H9 (cell line): ENCODE measurements at places on chromosomes 13 and 19. TPM values are rescaled to one million over a fixed set of nuclear protein-coding genes. Genes with fewer than 3 reads are reported as not detected.
A peak's percentile ranks its signal among the peaks of the same experiment; 100 is the strongest.

GRCh38 chr13:107076801-107077200, 508.9 kb upstream of the ARGLU1 start:
- H3K36me3 ChIP-seq = no peaks in the 10 kb centered on the region
- H3K27me3 ChIP-seq = no peaks in the 10 kb centered on the region
- H3K4me1 ChIP-seq = no peaks in the 10 kb centered on the region; the same call in 1 of the 2 replicates
- no peak overlapping the region for H3K4me3 ChIP-seq
- no peak overlapping the region for H3K27ac ChIP-seq
- DNase-seq = no peak

DNA sequence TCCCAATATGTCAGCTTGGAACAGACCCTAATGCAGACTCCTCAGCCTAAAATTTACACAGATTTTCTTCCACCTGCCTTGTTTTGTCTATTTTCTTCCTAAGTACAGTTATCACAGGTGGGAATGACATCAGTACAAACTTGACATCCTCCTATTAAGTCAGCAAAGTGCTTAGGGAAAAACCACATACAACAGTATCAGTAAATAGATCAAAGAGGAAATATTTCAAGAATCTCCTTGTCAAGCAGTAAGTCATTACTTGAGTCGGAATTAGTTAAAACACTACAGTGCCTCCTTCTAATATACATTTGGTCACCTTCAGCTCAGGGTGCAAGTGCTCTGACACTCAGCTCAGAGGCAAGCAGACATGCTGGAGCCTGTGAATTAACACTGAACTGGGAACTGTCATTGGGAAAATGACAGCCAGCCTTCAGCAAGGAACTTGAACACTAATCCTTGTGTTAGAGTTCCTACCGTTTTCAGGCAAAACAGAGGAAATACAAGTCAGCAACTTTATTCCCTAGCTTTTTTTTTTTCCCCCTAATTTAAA, 394.3 kb upstream of the HTR2A start:
- no peak overlapping the region for H3K4me3 ChIP-seq
- H3K27me3 ChIP-seq = no peaks in the 10 kb centered on the region
- no peaks in the 10 kb centered on the region for H3K4me1 ChIP-seq
- no peak overlapping the region for H3K27ac ChIP-seq

DNA sequence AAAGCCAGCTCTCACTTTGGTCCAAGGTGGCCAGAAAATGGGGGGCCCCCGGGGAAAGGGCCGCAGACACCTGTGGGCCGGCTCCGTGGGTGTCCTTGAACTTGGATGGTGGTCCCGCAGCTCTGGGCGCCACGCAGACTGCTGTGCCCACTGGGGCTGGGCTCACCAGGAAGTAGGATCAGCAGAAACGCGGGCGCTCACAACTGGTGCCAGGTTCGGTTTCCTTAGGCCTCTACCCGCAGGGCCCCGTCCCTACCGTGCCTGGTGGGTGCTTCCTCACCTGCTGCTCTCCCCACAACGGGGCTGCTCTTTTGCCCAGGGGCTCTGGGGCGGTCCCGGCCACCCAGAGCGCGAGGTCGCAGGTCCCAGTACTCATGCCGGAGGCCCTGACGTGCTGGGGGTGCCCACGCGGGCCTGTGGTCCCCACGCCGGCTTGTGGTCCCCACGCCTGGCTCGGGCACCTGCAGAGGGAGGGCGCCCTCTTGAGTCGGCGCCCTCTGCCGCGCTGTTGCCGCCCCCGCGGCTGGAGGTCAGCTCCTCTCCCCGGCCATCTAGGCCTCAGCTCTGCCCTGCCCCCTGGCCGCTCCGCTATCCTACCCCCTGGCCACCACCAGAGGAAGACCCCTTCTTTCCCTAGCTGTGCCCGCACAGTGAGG, 1303.6 kb downstream of the UQCRFS1 start:
- no peaks in the 10 kb centered on the region for H3K4me1 ChIP-seq
- H3K36me3 ChIP-seq = no peaks in the 10 kb centered on the region; the same call in 1 of the 2 replicates
- no peaks in the 10 kb centered on the region for H3K27me3 ChIP-seq
- peak; percentile 40 for DNase-seq
- no peak overlapping the region for H3K4me3 ChIP-seq
- no peak overlapping the region for H3K27ac ChIP-seq

Gene COG6
- 17.0 and 23.7 TPM in 2 replicates for total RNA-seq

DNA sequence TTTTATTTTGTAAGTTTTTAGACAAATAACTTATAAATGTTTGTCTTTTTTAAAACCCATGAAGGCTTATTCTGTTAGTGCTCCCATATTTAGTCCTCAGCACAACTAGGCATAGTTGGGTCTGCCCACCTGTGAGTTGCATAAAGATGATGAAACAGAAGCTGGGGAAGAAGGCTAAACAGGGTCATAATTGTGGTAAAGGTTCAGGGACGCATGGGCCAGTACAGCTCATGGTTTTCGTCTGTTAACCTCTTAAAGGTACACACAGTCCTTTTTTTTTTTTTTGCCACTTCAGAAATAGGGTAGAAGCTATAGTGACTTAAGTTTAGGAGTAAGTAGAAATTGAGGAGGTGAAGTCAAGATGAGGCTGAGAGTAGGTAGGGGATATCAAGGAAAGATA, 58.3 kb downstream of the TM9SF2 start:
- H3K4me1 ChIP-seq = no peaks in the 10 kb centered on the region
- no peak overlapping the region for H3K27ac ChIP-seq
- no peak overlapping the region for H3K4me3 ChIP-seq

DNA sequence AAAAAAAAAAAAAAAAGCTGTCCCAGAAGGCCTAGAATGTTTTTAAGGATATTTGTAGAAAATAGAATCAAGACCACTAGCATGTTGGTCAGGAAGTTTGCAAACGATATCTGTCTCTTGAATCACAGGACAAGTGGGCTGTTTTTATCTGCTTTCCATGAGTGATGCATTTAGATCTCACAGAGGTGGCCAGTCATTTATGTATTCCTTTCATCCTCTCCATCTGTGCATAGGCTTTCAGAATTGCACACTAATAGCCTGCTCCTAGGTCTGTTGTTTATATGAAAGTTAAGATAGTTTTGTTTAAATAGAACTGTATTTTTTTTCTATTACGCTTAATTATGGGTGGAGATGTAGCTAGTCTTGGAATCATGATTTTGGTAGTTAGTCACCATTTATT, 289.5 kb downstream of the SHISA2 start:
- no peaks in the 10 kb centered on the region for H3K27me3 ChIP-seq
- DNase-seq = no peak
- H3K27ac ChIP-seq = no peak overlapping the region

DNA sequence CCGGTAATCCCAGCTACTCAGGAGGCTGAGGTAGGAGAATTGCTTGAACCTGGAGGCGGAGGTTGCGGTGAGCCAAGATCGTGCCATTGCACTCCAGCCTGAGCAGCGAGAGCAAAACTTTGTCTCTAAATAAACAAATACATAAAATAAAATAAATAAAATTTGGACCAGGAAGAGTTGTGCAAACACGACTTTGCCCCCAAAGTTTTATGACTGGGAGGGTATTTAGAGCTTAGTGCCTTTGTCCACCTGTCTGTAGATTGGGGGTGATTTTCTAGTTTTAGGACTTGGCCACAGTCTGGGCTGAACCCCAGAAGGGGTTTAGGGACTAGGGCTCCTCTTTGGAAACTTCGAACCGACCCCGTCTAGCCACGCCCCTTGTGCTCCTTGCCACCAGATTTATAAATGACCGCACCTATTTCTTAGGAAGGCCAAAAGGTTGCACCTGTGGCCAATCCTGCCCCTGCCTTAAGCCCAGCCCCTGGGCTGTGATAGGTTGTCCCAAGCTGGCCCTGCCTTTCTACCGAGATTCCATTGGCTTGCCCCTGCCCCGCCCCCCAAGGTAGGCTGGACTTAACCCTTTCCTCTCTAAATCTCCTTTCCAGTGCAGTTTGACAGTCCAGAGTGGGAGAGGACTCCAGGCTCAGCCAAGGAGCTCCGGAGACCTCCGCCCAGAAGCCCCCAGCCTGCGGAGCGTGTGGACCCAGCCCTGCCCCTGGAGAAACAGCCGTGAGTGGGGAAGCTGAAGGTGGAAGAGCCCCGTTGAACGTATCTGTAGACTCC, 5.3 kb downstream of the SHD start:
- no peaks in the 10 kb centered on the region for H3K36me3 ChIP-seq
- H3K4me1 ChIP-seq = no peaks in the 10 kb centered on the region; the same call in 1 of the 2 replicates
- peak; percentile 94 for DNase-seq
- peaks cover 11% of the 10 kb centered on the region; the same call in 1 of the 2 replicates for H3K27me3 ChIP-seq

GRCh38 chr13:40330950-40331349, 335.5 kb downstream of the FOXO1 start:
- H3K4me1 ChIP-seq = no peaks in the 10 kb centered on the region; the same call in 1 of the 2 replicates
- no peaks in the 10 kb centered on the region for H3K27me3 ChIP-seq
- H3K4me3 ChIP-seq = no peak overlapping the region
- no peak for DNase-seq
- H3K36me3 ChIP-seq = no peaks in the 10 kb centered on the region

GRCh38 chr13:88125055-88125454, 453.9 kb downstream of the SLITRK5 start:
- DNase-seq = no peak
- H3K4me1 ChIP-seq = peaks cover 6% of the 10 kb centered on the region; the same call in 1 of the 2 replicates
- H3K27me3 ChIP-seq = no peaks in the 10 kb centered on the region
- H3K36me3 ChIP-seq = peaks cover 2% of the 10 kb centered on the region; the same call in 1 of the 3 replicates
- no peak overlapping the region for H3K27ac ChIP-seq

Gene OR7A5
- not detected in 2 replicates for total RNA-seq

Gene ZNF568
- total RNA-seq = 2.6 and 3.1 TPM in 2 replicates

- no peak overlapping the region for H3K27ac ChIP-seq
- H3K27me3 ChIP-seq = no peaks in the 10 kb centered on the region
- H3K36me3 ChIP-seq = peaks cover 19% of the 10 kb centered on the region
Measured at GRCh38 chr19:24000656-24001055, 86.0 kb downstream of the ZNF726 start.

GRCh38 chr19:21047716-21048115, 27.3 kb downstream of the ZNF430 start:
- no peak overlapping the region for H3K4me3 ChIP-seq
- DNase-seq = no peak
- peaks cover 55% of the 10 kb centered on the region for H3K36me3 ChIP-seq
- no peak overlapping the region for H3K27ac ChIP-seq

Gene OR10H5
- total RNA-seq = not detected in 2 replicates

DNA sequence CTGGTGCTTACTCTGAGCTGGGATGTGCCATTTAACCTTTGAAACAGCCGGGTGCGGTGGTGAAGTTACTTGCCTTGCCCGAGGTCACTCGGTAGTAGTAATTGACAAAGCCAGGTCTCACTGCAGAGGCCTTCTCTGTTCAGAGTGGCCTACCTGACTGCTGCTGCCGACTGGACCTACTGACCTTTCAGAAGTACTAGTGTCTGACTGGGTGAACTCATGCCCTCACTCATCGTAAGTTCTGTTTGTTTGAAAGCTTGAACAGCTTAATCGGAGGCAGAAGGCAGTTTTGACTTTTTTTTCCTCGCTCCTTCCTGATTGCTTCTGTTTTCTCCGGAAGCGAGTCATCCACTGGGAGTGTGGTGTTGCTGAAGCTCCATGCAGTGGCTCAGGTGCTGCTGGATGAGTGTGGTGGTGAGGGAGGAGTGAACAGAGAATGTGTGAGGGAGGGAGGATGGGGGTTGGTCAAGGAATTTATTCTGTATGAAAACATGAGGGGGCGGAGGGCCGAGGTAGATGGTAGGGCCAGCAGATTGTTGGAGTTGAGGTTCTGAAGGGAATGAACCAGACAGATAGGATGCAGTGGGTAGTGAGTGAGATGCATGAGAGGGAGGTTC, 2.7 kb downstream of the SPINT2 start:
- peaks cover 16% of the 10 kb centered on the region; the same call in 1 of the 2 replicates for H3K36me3 ChIP-seq
- peak overlapping the region; percentile 96 for H3K4me3 ChIP-seq
- no peak overlapping the region for H3K27ac ChIP-seq
- H3K27me3 ChIP-seq = no peaks in the 10 kb centered on the region
- peaks cover 12% of the 10 kb centered on the region; the same call in 1 of the 2 replicates for H3K4me1 ChIP-seq
- no peak for DNase-seq

DNA sequence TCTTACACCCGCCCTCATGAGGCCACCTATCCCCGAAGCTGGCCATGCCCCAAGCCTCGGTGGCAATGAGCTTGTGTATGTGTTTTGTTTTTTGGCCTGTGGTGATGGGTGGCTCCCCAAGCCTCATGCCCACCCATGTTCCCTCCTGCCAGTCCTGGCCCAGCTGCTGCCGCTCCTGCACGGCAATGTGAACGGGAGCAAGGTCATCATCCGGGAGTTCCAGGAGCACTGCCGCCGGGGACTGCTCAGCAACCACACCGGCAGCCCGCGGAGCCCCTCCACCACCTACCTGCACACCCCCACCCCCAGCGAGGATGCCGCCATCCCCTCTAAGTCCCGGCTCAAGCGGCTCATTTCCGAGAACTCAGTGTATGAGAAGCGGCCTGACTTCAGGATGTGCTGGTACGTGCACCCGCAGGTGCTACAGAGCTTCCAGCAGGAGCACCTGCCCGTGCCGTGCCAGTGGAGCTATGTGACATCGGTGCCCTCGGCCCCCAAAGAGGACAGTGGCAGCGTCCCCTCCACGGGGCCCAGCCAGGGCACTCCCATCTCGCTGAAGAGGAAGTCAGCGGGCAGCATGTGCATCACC, 24.6 kb downstream of the UBXN6 start:
- no peaks in the 10 kb centered on the region for H3K4me1 ChIP-seq
- no peak overlapping the region for H3K27ac ChIP-seq
- no peak overlapping the region for H3K4me3 ChIP-seq
- H3K36me3 ChIP-seq = peaks cover 97% of the 10 kb centered on the region
- no peak for DNase-seq

DNA sequence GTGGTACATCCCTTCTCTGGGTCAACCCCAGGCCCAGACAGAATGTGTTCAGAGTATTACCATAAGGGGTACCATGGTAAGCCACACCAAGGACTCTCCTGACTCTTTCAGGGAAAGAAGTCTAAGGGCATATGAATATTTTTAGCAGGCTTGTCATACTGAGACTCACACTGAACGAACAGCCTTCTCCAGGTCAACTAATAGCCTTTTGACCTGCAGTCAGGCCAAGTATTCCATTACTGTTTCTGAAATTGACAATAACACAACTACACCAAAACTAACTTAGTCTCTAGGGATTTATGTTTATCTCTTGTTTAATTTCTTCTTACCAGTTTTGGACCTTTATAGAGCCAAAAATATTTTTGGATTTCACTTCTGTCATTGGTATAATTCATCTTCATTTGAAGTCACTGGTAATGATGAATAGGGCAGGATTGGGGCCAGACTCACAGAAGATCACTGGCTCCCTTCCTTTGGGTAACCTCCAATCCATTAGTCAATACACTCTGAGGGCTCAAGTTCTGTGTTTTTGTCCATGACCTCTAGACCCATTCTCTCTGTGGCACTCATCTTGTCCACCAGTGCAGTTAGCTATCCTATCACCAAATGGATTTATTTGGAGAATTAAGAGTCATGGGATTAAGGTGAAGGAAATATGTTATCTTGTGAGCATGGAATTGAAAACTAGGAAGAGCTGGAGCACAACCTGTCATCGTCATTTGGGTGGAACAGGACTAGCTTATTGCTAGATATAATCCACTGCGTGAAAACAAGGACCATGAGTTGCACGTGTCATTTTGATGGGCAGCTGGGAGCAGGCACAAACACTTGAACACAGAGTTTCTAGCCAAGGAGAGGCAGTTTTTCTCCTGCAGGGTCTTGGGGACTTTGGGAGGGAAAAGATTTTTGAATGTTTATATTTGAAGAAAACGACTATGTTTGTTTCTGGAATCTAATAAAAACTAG, 313.3 kb downstream of the DCLK1 start:
- H3K36me3 ChIP-seq = peaks cover 10% of the 10 kb centered on the region; the same call in 1 of the 2 replicates
- no peak for DNase-seq
- H3K27ac ChIP-seq = no peak overlapping the region
- H3K4me3 ChIP-seq = no peak overlapping the region
- H3K4me1 ChIP-seq = peaks cover 4% of the 10 kb centered on the region
- no peaks in the 10 kb centered on the region for H3K27me3 ChIP-seq
